ENCODE measurements at places on chromosomes 3 and 15. TPM values are rescaled to one million over a fixed set of nuclear protein-coding genes. Genes with fewer than 3 reads are reported as not detected.

DNA sequence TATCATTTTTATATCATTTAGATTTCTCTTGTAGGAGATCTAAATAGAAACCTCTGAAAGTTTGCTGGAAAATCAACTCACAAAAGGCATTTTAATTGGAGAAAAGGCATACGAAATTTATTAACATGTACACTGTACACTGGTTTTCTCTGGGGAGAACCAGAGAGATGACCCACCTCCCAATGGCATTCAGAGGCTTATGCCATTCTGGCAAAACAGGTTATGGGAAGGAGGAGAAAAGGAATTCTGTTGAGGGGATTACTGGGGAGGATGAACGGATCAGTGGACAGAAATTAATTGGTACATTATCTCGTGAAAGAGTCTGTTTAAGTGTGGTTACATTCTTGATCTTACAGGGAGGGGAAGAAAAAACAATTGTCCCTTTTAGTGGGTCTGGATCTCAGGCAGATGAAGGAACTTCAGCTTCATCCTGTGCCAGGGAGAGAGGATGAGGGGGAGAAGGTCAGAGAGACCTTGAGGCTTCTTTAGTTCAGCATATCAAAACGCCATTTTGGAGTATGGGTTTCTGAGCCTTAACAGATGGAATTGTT lies 16.5 kb downstream of the RAB11A start:
- H3K36me3 ChIP-seq = peaks cover 31% of the 10 kb centered on the region
- H3K4me1 ChIP-seq = peaks cover 22% of the 10 kb centered on the region
- no peak for DNase-seq
- no peaks in the 10 kb centered on the region for H3K27me3 ChIP-seq
- H3K27ac ChIP-seq = no peak overlapping the region
- no peak overlapping the region for H3K4me3 ChIP-seq

GRCh38 chr3:11445883-11446282 lies 173.7 kb downstream of the ATG7 start:
- no peak for DNase-seq
- no peaks in the 10 kb centered on the region for H3K27me3 ChIP-seq
- H3K27ac ChIP-seq = no peak overlapping the region
- H3K4me3 ChIP-seq = no peak overlapping the region
- H3K4me1 ChIP-seq = no peaks in the 10 kb centered on the region

GRCh38 chr15:91302588-91303439 lies 202.8 kb downstream of the SV2B start:
- H3K4me3 ChIP-seq = no peak overlapping the region
- peak; percentile 17 for DNase-seq
- H3K4me1 ChIP-seq = no peaks in the 10 kb centered on the region

Gene RTP1
- not detected for total RNA-seq

Data from GM12878 (cell line).